ENCODE measurements at places on chromosomes 3 and 15.
A peak's percentile ranks its signal among the peaks of the same experiment; 100 is the strongest.

GRCh38 chr3:69370901-69371301 lies 15.0 kb downstream of the FRMD4B start:
- DNase-seq, result no peak

- DNase-seq, result peak; percentile 68
Measured at GRCh38 chr15:59996298-59997041, 7.6 kb upstream of the FOXB1 start.

DNA sequence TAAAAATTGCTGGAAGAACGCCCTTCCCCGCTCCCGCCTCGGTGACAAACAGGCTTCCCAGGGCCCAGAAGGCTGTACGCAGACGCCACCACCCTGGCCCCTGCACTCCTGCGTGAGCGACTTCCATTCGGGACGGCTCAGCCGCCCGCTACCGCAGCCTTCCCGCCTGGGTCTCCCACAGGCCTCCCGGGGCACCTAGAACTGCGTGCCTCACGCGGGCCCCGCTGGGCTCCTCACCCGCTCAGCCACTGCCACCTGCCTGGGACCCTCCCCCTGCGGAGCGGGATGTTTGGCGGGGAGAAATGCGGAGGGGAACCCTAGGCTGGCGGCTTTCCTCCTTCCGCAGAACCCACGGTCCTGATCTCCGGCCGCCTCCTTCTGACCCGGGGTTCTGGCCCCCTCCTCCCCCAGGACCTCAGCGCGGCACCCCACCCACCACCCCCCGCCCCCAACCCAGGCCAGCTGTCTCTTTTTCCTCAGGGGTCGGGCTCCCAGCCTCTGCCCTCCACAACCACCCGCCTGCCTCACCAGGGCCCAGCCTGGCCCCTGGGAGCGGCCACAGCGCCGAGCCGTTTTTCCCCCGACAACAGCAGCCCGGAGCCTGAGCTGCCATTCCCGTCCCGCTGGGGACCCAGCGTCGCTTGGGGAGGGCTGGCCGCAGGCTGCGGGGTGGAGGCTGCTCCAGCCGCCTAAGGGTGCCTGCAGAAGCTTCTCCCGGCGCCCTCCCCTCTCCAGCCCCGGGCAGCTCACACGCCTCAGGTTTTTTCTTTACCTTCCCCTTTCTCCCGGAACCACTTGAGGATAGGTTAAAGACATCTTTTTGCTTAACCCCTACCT lies 27.6 kb upstream of the RAB7A start:
- DNase-seq, result peak; percentile 79

- no peak for DNase-seq
Measured at GRCh38 chr15:70217226-70218160, 119.8 kb upstream of the TLE3 start.

DNA sequence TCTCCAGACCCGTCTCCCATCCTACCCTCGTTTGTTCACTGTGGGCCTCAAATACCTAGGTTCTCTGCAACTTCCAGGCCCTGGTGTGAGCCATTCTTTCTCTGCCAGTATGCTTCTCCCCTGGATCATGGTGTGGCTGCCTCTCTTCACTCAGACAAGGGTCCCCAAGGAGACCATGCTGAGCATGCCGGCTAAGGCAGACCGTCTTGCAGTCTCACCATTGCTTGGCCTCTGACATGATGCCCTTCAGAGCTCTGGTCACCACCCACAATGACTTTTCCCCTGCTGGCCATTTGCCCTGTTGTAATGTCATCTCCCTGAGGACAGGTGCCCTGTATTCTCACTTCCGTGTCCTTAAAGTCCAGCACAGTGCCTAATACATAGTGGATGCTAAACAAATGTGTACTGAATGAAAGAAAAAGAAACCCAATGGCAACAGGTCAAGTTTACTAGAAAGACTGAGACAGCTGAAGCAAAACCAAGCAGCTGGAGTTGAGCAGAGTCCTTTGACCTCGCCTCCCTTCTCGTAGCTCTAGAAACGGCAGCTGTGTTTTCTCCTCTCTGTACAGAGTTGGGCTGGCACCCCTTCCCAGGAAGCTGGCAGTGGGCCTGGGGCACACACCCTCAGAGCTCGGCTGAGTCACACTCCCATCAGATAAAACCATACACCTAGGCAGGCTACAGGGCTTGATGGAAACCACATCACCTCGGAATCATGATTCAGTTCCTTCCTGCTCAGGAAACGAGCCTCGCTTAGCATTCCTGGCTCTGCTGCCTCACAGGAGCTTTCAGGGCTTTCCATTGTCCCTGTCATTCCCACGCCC lies 8.6 kb downstream of the TLR9 start:
- peak; percentile 46 for DNase-seq

GRCh38 chr15:62472616-62473299 lies 307.7 kb upstream of the C2CD4B start:
- DNase-seq, result no peak
